ENCODE measurements at places on chromosomes 6 and 20.

DNA sequence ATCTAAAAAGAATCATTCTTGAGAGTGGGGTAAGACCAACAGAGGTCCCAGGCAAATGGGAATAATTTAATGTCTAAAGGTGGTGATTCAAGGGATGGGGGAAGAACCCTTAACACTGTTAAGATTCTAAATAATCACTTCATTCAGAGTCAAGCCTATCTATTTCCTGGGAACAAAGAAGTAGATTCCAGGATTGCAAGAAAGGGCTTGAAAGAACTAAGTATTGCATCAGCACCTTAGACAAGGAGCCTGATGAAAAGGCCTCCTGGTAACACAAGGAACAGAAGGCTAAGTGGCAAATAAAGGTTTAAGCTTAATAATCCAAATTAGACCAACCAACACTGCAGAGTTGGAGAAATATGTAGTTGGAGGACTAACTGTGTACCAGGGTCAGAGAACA is 620.7 kb upstream of the BTBD3 start:
- DNase-seq, result no peak

DNA sequence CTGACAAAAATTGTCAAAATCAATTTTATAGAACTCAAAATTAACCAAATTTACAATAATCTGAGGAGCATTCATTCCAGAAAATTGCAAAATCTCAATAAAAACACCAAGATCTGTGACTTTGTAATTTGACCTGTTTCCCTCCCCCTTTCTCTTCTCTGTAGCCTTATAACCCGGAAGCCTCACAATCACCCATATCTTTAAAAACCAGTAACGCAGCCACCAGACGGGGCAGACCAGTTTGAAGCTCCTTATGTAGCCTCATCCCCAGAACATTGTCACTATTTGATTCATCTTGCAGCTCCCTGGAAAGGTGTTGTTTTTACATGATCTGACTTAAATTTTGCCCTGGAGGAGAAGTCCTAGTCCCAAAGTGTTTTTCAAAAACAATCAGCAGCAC is 27.5 kb upstream of the TGM6 start:
- no peak for DNase-seq

- no peak for DNase-seq
These were observed 33.2 kb downstream of the PHACTR1 start for GRCh38 chr6:12749531-12750379.

DNA sequence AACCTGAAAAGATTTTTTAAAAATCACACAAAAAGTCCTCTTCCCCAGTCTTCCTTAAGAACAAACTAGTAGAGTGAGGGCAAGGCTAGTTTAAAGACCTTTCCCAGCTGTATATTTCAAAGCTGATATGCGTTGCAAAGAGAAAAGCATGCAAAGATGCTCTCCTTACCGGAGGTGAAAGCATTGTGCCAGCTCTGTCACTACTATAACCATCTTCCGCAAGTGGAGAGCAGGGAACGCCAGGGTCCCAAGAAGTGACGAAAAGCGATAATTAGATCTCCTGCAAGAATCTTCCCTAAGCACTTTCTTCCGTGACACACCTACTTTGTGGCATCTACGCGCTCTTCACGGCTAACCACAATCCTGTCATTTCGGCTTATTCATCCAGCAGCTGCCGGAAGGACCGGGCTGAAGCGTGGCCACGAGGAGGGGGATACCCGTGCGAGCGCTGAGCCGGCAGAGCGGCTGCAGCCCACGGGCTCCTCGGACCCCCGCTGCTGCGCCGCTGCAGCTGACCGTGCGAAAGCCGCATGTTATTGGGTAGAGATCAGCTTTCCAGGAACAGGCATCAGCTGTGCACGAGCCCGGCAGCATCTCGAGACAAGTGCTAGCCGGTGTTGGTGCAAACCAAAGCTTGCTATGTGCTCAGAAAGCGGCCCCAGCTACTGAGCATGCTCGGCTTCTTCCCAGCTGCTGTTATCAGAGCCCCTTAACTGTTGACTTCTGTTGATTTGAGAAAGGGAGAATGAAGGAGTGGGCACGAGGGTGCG is 57.2 kb upstream of the ARHGAP18 start:
- DNase-seq, result no peak

GRCh38 chr6:81105998-81106397 is 646.5 kb downstream of the TENT5A start:
- no peak for DNase-seq

GRCh38 chr6:23097566-23097965 is 528.2 kb downstream of the HDGFL1 start:
- no peak for DNase-seq

DNA sequence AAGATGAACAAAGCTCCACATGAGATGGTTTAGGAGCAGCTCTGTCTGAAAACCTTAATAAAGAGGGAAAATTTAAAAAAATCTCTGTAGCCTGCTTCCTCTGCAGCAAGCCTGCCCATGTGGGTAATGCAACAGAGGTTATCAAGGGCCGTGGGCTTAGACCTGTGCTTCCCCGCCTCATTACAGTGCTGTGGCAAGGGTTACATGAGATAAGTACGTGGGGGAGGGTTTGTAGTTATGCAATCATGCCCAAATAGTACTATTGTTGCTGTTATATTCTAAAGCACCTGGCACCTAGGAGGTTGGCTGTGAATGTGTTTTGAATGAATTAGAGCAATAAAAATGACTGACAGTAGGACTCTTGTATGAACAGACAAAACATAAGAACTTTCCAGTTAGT is 68.3 kb downstream of the PKHD1 start:
- no peak for DNase-seq

DNA sequence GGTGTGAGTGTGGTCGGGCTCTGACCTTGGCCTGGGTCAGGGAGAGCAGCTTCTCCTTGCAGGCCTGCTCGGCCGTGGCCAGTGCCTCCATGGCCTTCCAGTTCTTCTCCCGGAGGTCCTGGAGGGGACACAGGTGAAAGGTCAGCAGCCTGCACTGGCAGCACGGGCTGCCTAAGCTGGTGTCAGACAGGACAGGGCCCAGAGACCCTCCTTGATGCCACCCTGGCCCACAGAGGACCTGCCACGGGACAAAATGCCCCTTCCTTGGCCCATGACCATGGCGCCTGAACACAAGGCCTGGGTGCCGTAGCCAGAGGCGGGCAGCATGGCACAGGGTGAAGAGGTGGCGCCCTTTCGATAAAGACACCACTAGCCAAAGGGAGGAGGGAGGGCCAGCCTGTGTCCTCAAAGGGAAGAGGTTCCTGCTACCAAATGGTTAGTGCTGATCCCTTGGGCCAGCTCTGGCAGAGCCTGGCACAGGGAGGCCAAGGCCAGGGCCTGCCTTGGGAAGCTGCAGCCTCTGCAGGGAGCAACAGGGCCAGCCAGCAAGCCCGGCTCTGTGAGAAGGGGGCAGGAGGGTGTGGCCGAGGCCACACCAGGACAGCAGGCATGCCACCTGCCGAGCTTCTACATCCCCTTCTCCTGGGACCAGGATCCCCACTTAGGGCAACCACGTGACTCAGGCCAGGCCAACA is 54.8 kb downstream of the DSTN start:
- DNase-seq, result no peak

DNA sequence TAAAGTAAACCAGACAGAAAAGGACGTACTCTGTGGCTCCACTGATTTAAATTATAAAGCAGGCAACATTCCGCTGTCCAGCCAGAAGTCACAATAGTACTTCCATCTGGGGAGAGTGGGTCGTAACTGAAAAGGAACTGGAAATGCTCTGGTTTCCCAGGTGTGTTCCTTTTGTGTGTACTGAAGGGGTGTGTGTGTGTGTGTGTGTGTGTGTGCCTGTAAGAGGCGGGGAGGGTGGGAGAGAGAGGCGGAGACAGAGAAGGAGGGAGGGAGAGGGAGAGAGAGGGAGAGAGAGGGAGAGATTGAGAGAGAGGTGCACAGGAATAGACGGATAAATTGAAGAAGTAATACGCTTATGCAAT is 178.4 kb upstream of the ZNF184 start:
- no peak for DNase-seq
